Adrenal gland (tissue), 19 donors: ENCODE measurements at places on chromosomes 2 and 18.

DNA sequence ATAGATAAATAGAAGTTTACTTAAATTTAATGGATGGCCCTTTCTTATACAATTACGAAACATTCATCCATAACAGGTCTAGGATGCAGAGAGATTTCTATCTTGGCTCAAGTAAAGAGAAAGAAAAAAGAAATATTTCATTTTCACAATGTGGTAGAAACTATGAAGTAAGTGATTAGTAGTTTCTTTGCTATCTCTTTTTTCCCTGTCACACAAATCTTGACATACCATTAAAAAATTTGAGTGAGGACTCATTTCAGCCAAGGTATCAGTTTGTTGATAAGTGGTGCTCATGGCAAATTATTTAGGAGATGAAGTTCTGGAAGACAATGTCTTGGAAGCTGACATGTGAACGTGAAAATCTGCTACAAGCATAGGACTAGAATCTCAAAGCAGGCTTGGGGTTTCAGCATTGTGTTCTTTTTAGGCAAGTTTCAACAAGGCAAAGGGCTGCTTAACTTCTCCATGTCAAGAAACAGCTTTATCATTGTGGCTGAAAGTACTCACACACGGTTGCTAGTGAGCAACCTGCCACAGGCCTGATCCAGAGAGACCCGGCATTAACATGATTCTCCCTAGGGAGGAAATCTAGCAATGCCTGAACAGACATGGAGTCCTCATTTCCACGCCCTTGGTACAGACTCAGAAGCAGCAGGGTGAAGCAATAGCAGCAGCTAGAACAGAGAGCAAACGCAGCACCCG, 414.6 kb downstream of the DLGAP1 start:
- no peak for DNase-seq

- no peak for DNase-seq
Observed at GRCh38 chr2:207291625-207292252, 126.0 kb upstream of the KLF7 start.

GRCh38 chr2:24824071-24824588, 30.9 kb downstream of the CENPO start:
- no peak for DNase-seq

GRCh38 chr18:49847524-49847923, 34.2 kb upstream of the ACAA2 start:
- DNase-seq = no peak

GRCh38 chr2:47250586-47251403, 95.7 kb upstream of the STPG4 start:
- no peak for DNase-seq

DNA sequence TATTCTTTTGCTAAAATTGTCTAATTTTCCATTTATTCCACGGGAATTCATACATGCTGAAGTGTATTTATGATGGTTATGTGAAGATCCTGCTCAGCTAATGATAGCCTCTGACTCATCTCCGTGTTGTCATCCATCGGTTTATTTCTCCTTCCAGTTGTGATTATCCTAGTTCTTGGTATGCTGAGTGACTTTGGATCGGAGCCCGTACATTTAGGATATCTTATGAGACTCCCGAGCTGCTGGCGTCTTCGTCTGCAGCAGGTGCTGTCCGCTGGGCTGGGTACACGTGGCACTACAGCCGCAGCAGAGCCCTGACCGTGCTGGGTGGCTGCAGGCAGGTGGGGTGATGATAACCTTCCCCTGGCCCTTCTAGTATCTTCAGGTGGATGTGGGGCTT, 40.1 kb upstream of the GALR1 start:
- DNase-seq = no peak

DNA sequence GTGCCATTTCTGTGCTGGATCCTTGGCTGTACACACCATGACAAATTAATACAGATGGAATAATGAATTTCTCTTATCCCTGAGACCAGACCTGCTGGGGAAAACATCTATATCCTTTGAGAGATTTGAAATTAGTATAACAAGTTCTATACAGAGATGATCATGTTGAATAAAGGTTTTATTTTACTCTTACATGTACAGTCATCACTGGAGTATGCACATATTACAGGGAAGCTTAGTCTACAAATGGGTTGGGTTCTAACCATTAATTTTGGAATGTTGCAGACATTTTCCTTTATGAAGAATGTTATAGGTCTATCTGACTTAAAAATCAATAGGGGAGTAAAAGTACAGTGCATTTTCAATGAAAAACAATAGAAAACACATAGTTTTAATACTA, 29.9 kb upstream of the MMADHC start:
- DNase-seq = no peak
